ENCODE measurements at places on chromosomes 13 and 19. TPM values are rescaled to one million over a fixed set of nuclear protein-coding genes. Genes with fewer than 3 reads are reported as not detected.

DNA sequence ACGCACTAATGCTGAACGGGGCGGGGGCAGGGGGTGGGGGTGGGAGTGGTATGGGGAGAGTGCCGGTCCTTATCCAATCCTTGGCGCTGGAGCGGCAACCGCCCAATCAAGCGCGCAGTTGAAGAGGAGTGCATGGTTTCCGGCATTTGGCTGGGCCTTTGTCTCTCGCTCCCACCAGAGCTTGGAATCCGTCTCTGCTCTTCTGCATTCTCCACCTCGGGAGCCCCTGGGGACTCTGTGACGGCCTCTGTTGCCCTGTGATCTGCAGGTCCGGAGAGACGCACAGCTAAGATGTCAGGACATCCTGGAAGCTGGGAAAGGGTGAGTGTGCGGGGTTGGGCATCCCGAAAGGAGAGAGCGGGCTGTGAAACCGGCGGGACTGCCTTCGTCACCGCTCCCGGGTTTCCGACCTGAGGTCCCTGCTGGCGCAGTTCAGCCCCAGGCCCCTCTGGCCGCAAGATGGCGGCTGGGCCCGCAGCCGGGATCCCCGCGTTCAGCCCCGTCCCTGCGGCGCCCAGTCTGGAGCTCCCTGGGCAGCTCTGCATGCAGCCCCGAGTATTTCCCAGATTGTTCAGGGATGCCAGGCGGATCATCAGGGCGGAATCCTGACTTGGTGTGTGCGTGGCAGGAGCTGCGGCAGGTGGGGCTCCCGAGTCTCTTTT lies 53.6 kb upstream of the ZNF254 start:
- peak; percentile 90 for DNase-seq

GRCh38 chr13:81676008-81676407 lies 1335.1 kb upstream of the SPRY2 start:
- DNase-seq: no peak

GRCh38 chr13:80341101-80341755 lies at the start of gene SPRY2:
TSS of gene SPRY2 (minus strand) at chr13:80341126. CDS start at chr13:80337705, 3,421 bp downstream.
- DNase-seq: peak; percentile 72

The MEDAG gene
- total RNA-seq: not detected

GRCh38 chr13:33776239-33776881 lies 41.6 kb upstream of the RFC3 start:
- DNase-seq: no peak

DNA sequence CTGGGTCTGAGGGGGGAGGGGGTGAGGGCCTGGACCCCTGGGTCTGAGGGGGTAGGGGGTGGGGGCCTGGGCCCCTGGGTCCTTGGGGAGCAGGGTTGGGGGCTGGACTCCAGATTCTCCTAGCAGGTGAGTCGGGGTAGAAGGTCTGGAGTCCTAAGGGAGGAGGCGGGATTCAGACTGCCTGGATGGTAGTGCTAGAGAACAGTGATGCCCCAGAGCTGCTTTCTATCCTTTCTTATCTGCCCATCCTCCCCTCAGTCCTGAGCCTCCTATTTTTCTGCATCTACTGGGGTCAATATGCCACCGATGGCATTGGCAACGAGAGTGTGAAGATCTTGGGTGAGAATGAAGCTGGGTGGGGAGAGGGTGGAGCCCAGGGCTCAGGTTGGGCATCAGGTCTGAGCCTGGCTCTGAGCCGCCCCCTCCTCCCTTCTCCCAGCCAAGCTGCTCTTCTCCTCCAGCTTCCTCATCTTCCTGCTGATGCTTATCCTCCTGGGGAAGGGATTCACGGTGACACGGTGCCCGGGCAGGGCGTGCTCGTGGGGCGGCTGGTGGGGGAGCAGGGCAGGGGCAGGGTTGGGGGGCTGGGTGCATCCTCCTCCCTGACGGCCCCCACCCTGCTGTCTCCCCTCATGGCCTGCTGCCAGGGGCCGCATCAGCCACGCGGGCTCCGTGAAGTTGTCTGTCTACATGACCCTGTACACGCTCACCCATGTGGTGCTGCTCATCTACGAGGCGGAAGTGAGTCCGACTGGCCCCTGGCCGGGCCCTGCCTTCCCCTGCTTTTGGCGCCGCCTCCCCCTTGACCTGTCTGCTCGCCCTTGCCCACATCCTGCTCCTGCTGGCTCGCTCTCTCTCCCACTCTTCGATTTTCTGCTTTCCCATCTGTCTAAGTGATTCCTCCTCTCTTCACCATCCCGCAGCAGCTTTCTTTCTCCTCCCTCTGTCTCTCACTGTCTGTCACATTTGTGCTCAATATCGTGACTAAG lies 3.4 kb downstream of the TMEM145 start:
- no peak for DNase-seq

- peak; percentile 57 for DNase-seq
Observed at GRCh38 chr19:13526552-13526951, 20.3 kb upstream of the CACNA1A start.

The PAK4 gene
- 22.6 TPM for total RNA-seq

All from activated CD4-positive, alpha-beta T cell treated with anti-CD3 and anti-CD28 coated beads for 36 hours (primary cell).